ENCODE measurements at places on chromosomes 13 and 19.

- DNase-seq, result no peak
These were observed 64.3 kb downstream of the TM9SF2 start for GRCh38 chr13:99565478-99566124.

GRCh38 chr13:45231722-45232121 lies 30.9 kb upstream of the KCTD4 start:
- no peak for DNase-seq

DNA sequence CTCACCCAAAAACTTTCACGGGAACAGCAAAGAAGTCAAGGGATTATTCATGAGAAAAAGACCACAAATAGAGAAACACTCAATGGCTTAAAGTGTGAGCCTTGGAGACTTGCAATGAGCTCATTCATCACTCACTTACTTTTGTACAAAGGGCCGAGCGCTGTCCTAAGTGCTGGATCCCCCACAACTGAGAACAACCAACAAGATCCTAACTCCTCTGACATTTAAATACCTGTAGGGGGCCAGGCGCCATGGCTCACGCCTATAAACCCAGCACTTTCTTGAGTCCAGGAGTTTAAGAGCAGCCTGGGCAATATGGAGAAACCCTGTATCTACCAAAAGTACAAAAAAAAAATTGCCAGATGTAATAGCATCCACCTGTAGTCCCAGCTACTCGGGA lies 29.4 kb upstream of the ZNF507 start:
- no peak for DNase-seq

DNA sequence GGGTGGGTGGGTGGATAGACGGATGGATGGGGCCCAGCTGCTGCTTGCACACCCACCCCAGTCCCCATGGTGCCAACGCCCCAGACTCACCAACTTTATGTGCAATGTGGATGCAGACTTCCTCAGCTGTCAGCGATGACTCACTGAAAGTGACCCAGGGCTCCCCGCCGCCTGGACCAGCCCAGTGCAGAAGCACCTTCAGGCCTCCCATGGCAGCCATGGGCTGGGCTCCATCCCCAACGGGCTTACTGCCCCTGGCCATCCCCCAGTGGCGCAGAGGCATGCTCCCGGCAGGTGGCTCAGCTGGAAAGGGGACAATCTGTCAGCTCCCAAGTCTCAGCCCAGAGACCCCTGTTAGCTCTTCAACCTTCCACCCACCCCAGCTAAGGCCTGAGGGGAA lies 2.2 kb downstream of the TYK2 start:
- DNase-seq, result no peak

DNA sequence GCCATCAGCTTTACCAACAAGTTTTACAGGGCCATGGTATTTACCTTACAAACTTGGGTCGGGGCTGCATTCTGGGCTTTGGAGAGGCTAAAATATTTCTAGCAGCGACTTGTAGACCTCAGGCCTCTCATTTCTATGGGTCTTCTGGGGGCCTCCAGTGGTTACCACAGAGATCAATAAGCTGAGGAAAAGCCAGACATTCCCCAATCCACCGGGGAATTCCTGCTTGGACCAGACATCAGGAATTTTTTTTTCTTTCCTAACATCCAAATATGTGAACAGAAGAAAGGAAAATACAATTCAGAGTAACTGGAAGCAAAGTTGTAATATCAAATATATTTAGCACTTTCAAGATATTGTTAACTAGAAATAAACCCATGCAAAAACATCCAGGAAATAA lies 1.5 kb downstream of the DZIP1 start:
- no peak for DNase-seq

DNA sequence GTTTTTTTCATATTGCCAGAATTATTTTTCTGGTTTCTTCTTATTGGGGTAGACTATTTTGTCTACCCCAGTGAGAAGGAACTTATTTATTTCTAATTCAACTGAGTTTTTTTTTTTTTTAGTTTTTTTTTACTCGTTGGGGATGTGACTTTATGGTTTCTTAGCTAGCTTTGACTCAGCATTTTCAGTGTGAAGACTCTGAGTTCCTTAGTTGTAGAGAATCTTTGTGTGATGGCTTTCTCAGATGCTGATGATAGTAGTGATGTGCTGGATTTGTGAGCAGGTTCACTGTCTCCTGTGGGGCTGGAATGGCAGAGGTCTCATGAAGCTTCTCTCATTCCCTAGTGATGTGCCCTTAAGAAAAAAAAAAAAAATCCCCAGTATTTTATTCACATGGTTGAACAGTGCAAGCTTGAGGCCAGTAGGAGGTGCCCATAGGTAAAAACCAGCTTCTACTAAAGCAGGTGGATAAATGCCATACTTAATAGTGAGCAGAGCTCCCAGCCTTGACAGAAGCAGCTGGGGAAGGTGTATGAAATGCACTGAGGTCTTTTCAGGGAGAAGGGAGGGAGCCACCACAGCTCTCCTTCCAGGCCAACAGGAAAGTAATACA lies 106.2 kb upstream of the KLF5 start:
- no peak for DNase-seq

DNA sequence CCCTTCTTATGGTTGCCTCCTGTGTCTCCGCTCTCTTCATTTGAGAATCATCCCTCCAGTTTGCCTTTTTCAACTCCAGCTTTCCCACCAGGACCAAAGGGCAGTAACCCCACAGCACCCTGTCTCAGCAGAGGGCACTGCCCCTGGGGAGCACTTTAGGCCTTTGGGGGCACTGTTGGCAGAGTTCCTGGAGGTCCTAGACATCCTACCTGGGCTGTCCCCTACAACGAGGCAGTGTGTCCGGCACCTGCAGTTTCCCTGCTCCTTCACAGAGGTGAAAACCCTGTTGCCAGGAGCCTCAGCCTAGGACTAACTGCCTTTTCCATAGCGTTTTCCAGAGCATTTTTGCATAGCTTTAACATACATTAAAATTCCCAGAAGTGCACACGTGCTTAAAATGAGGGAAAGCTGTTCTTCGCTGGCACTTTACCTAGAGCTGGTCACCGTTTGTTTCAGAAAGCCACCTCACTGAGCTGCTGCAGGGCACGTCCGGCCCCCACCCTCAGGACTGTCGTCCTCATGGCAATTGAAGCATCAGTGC lies 234.9 kb downstream of the TEX29 start:
- DNase-seq, result no peak

DNA sequence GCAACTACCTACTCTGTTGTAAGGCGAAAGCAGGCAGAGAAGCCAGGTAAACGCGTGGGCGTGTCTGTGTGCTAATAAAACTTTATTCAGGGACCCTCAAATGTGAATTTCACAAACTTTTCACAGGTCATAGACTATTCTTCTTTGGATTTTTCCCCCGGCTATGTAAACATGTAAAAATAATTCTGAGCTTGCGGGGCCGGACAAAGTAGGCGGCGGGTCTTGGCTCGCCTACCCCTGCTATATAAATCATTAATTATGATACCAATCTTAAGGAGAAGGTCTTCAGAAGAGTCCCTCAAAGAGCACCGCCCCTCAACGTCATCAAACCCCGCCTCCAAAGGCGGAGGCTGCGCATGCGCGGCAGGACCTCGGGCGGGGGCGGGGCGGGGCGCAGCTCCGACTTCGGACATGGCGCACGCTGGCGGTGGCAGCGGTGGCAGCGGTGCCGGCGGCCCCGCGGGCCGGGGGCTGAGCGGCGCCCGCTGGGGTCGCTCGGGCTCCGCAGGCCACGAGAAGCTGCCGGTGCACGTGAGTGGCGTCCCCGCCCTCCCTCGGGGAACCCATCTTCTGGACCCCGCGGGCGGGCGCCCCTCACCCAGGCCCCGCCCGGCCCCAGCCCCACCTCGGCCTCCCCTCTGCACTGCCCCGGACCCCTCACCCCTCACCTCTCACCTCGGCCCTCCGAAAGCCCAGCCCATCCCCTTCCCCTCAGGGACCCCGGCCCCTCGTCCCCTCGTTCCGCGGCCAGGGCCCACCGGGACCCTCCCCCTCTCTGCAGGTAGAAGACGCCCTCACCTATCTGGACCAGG lies at the start of gene SIN3B:
Gene SIN3B, plus strand, starts transcription at position 389 of the 812 bp plus-strand sequence. Its CDS starts 23 bp downstream, at position 412.
- DNase-seq, result peak; percentile 68

- DNase-seq, result no peak
These were observed 3.4 kb downstream of the TCF3 start for GRCh38 chr19:1648920-1649541.

DNA sequence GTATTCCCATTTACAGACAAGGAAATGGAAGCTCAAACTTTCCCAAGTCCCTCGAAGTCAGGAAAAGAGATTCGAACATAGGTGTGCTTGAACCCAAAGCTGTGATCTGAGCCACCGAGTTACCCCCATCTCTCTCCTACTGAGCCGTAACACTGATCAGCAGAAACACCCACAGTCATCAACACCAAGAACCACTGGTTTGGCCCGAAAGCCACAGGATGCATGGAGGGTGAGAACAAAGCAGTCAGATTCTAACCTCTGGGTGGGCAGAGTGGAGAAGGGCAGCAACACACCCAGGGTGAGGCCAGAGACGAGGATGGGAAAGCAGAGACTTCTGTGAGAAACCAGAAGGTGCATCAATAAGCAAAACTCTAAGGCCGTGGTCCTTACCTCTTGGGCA lies 27.7 kb upstream of the POU2F2 start:
- no peak for DNase-seq

GRCh38 chr19:4971424-4971793 lies 2.5 kb downstream of the KDM4B start:
- DNase-seq, result no peak

DNA sequence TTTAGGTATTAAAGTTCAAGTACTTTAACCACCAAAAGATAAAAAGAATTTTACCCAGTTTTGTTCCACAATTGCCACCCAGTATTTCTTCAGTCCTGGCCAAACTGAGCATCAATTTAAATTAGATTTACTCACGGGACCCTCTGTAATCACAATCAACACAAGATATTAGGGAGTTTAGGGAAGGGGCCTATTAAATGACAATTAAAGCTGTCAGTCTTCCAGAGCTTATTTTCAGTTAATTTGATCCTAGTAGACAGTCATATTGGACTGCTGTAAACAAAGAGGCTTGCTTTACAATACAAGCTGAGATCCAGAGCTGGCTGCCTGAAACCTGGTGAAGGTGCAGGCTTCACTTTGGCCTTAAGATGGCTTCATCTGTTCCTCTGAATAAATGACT lies 321.2 kb upstream of the NBEA start:
- DNase-seq, result no peak

DNA sequence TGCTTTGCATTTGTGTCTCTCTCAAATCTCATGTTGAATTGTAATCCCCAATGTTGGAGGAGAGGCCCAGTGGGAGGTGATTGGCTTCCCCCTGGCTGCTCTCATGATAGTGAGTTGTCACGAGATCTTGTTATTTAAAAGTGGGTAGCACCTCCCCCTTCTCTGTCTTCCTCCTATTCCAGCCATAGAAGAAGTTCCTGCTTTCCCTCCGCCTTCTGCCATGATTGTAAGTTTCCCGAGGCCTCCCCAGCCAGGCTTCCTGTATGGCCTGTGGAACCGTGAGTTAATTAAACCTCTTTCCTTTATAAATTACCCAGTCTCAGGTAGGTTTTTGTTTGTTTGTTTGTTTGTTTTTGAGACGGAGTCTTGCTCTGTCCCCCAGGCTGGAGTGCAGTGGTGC lies 3.8 kb downstream of the LILRA4 start:
- no peak for DNase-seq

- DNase-seq, result no peak
These were observed 24.1 kb upstream of the WDR18 start for GRCh38 chr19:960020-960419.

- no peak for DNase-seq
These were observed 14.6 kb upstream of the GNA11 start for GRCh38 chr19:3079578-3079977.

GRCh38 chr13:70864731-70865130 lies 756.5 kb upstream of the KLHL1 start:
- DNase-seq, result no peak

DNA sequence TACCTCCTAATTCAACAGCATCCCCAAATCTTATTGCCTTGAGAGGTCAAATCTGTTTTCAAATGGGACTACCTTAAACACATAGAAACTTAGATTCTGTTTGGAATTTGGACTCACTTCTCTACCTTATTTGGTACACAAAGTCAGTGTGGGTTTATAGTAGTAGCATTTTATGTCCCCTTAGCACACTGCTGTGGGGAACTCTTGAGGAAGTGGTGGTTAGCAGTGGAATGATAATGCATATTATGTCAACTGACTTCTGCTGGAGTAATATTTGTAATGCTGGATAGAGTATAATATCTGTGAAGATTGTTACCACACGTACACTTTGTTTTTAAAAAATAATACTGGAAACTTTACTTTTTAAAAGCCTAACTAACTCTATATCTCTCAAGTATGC lies 386.3 kb downstream of the NDFIP2 start:
- no peak for DNase-seq

DNA sequence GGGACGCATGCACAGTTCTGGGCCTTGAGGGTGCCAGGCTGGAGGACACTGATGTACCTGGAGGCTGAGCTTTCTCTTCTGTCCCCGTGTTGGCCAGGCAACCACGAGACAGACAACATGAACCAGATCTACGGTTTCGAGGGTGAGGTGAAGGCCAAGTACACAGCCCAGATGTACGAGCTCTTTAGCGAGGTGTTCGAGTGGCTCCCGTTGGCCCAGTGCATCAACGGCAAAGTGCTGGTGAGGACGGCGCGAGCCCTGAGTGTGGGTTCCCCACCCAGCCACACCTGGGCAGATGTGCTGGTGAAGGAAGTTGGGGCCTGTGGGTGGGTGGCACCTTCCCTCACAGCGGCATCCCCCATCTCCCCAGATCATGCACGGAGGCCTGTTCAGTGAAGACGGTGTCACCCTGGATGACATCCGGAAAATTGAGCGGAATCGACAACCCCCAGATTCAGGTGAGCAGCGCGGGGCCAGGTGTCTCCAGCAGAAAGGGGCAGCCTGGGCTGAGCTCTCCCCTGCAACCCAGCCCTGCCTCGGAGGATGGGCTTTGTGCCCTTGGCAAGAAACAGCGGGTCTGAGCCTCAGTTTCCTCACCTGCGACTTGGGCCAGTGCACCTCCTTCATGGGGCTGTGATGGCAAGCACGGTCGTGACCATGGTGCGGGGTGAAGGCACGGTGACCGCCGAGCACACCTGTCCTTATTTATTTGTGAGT lies 26.2 kb downstream of the CCDC8 start:
- DNase-seq, result no peak

- DNase-seq, result no peak
These were observed 92.7 kb downstream of the SUCLA2 start for GRCh38 chr13:47908197-47908902.

- DNase-seq, result no peak
These were observed 203.2 kb downstream of the TUBA3C start for GRCh38 chr13:18978447-18978846.

- no peak for DNase-seq
These were observed 1379.8 kb upstream of the ATXN8OS start for GRCh38 chr13:68727798-68728197.

GRCh38 chr13:80141123-80141849 lies 199.6 kb downstream of the SPRY2 start:
- DNase-seq, result no peak

DNA sequence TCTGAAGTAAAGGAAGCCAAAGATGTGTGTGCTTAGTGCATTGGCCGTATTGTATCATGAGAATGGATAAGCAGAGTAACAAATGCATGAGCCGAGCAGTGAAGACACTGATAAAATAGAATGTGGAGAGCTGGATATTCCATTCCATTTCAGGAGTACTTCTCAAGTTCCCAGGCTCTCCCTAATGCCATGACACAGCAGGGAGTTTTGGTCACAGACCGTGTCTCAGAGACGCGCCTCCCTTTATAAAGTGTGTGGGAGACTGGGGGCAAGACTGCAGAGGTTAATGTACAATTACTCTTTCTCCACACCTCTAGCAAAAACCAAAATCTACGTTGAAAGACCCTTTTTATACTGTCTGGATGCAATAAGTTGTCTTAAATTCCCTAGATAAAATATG lies 575.6 kb downstream of the EFNB2 start:
- DNase-seq, result no peak

GRCh38 chr19:33376941-33377557 lies 3.5 kb downstream of the CEBPG start:
- no peak for DNase-seq

All from NK-92 treated with Interleukin-12 subunit alpha and Interleukin-12 subunit beta, amount 100 ng/mL, for 24 hours (cell line).